ENCODE measurements at places on chromosomes 6 and 20.

DNA sequence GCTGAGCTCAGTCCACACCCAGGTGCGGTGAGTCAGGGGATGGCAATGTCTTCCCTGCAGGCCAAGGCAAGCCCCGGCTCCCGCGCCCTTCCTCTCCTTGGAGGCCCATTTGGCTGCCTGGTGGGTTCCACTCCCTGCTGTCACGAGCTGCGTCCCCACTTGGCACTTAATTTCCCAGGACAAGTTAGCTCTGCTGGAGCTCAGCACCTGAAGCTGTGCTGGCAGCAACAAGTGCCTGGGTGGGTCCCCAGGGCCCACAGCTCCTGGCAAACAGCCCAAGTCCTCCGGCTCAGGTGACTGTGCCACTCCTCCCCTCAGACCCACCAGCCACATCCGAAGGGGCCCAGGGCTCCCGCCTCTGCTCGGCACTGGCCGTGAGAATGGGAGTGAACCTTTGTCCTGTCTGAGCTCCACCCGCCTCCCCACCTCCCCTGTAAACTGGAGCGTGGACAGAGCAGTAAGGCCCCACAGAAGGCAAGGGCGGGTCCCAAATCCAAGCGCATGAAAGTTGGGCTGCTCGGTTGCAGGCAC, 16.9 kb downstream of the LAMA5 start:
- DNase-seq: peak; percentile 83

DNA sequence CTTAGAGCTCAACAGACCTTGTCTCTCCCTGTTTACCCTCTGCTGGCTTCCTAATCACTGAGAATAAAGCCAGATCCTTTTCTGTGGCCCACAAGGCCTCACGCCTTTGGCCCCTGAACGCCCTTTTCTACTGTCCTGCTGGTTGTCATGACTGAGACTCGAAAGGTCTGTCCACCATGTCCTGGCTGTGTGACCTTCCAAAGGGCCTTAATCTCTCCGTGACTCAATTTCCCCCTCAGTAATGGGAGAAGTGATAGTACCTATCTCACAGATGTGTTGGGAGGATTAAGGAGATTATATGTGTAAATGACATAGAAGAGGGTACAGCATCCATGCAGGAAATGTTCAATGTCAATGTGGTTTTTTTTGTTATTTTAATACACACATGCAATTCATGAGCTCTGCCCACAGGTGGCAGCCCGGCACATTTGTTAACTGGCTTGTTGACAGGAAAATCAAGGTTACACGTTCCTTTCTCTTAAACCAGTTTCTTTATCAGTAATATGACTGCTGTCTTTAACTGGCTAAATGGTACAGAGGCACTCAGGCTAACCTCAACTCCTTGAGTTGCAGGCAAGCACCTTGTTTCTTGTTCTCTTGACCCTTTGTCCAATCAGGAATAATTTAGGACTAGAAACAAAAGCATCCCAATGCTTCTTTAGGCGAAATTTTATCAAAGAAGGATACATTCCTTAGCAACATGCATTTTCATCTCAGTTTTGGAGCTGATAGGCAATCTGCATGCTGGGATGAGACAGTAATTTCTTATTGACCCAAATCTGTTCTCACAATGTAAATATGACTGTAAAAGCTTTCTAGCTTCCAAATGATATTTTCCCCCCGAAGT, 16.6 kb downstream of the SLC22A1 start:
- DNase-seq: peak; percentile 35

- DNase-seq: no peak
Observed at GRCh38 chr6:47070461-47070860, 28.3 kb upstream of the ADGRF1 start.

GRCh38 chr6:46080111-46080510, 49.7 kb upstream of the ENPP4 start:
- no peak for DNase-seq

Data from SW 1271 (cell line).